CD4-positive, alpha-beta T cell treated with Interleukin-15 for 4 hours (primary cell): ENCODE measurements at places on chromosomes 6 and 20.

- DNase-seq: peak; percentile 72
Measured at GRCh38 chr6:31660381-31661261, at the start of gene C6orf47. TSS of gene C6orf47 (minus strand) at chr6:31660778. CDS start at chr6:31659947, 831 bp downstream.

- DNase-seq: no peak
Measured at GRCh38 chr6:119880840-119881239, 531.3 kb upstream of the MAN1A1 start.

DNA sequence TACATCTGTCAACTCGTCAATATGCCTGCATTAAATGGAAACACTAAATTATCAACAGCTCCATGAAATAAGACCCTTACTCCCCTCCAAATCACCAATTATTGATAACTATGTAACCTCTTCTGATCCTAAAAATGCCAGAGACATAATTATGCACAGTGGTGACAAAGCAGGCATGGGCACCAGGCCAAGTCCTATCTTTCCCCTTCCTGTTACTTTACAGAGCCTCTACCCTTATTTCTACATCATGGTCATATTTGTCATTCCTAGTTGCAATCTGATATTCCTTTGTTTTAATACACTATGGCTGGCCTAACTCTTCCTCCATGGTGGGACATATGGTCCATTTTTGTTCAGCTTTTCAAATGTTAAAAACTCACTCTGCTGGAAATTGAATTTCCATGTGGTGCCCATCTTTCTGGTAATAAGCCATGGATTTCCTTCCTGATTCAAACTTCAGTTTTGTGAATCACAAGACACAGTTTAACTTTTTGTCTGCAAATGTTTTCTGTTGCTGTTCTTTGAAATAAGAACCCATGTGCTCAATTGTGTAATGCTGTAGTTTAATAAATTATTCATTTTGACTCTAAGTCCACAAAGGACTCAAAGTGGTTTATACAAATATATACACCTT lies 41.8 kb upstream of the ARFGEF2 start:
- no peak for DNase-seq

DNA sequence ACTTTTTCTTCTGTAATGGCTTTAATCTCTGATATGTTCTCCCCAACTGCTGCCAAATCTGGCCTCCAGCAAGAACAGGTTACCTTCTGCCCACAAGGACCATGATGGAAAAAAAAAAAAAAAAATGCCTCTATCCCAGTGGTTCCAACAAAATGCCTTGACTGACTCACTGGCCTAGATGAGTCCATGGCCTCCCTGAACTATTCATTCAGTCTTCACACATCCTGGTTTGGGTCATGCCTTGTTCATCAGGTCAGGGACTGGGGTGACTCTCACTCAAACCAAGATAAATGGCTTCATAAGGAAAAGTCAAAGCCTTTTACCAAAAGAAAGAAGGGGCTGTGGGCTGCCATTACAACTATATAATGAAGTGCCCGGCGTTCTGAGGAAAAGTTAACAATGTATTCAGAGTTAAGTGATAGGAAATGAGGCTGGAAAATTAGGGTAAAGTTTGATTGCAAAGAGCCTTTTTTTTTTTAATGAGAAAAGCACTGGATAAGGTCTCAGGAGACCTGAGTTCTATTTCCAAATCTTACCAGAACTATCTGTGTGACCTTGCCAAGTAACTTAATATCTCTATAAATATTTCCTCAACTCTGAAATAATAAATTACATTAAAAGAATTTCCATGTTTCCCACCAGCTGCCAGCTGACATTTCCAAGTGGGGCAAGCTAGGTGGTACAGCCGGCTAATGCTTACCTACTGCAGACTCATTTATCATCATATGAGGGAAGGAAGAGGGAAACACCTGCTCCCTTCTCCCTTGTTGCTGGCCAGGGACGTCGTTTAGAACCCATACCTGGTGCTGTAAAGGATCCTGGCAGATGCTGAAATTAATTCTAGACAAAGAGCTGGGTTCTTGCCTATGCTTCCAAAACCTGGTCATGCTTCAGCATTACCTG lies 380.0 kb upstream of the MARCKS start:
- no peak for DNase-seq

DNA sequence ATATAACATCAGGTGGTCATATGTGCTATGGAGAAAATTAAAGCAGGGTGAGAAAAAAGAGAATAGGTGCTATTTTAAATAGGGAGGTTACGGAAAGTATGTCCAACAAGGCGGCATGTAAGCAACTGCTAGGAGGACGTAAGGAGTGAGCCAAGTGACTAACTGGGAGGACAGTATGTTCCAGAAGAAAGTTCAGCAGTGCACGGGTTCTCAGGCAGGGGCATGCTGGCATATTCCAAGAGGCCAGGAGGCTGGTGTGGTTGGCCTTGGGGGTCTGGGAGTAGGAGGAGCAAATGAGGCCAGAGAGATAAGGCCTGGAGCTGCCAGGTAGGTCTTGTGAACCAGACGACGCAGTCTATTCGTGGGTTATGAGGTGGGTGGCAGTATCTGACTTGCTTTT lies 112.4 kb downstream of the ARMC2 start:
- DNase-seq: no peak

GRCh38 chr6:31597006-31597405 lies 4.2 kb upstream of the NCR3 start:
- peak; percentile 85 for DNase-seq

- DNase-seq: no peak
Measured at GRCh38 chr20:56626367-56627121, 2.6 kb upstream of the TFAP2C start.

- DNase-seq: no peak
Measured at GRCh38 chr6:83847179-83847578, 6.0 kb upstream of the RIPPLY2 start.
